ENCODE measurements at places on chromosomes 16 and 17.
A peak's percentile ranks its signal among the peaks of the same experiment; 100 is the strongest.

GRCh38 chr17:82935966-82936767 lies 96.3 kb upstream of the ZNF750 start:
- no peak for DNase-seq

- no peak for DNase-seq
Measured at GRCh38 chr17:17091276-17091675, 49.0 kb downstream of the MPRIP start.

DNA sequence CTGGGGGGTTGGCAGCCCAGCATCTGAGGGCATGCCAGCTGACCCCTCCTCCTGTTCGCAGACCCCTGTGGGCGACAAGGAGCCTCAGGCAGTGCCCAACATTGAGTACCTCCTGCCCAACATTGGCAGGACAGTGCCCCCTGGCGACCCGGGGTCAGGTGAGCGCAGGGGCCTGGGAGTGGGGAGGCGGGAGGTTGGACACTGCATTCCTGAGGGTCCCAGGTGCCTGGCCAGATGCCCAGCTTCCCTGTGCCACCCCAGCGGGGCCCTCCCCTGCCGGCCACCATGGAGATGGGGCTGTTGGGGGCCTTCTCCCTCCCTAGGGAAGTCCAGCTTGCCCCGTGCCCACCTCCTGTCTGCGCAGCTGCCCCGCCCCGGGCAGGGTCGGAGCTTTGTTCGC lies 70.1 kb downstream of the ARHGAP23 start:
- DNase-seq = no peak

GRCh38 chr16:74774223-74775139 lies at the start of gene FA2H:
Gene FA2H, minus strand, starts transcription at chr16:74774820. Its CDS starts 65 bp downstream, at chr16:74774755.
- peak; percentile 61 for DNase-seq

DNA sequence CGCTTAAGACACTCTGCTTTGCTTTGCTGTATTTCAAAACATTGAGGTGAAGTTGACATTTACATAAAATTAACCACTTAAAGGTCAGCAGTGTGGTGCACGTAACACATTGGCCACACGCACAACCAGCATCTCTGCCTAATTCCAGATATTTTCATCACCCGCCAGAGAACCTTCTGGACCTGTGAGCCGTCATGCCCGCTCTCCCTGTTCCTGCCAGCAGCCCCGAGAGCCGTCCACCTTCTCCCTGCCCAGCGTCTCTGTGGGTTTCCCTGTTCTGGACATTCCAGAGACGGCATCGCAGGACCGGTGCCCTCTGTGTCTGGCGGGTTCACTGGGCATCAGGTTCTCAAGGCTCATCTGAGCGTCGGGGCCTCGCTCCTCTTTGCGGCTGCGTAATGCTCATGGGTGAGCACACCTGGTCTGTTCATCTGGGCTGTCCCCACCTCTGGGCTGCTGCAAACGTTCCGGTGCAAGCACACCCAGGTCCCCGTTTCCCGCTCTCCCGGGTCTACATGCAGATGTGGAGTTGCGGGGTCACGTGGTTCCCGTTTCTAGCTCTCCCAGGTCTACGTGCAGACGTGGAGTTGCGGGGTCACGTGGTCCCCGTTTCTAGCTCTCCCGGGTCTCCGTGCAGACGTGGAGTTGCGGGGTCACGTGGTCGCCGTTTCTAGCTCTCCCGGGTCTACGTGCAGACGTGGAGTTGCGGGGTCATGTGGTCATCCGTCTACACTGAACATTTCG lies 48.1 kb upstream of the GNG13 start:
- no peak for DNase-seq

- DNase-seq = peak; percentile 75
Measured at GRCh38 chr16:67801883-67802282, 4.5 kb downstream of the RANBP10 start.

DNA sequence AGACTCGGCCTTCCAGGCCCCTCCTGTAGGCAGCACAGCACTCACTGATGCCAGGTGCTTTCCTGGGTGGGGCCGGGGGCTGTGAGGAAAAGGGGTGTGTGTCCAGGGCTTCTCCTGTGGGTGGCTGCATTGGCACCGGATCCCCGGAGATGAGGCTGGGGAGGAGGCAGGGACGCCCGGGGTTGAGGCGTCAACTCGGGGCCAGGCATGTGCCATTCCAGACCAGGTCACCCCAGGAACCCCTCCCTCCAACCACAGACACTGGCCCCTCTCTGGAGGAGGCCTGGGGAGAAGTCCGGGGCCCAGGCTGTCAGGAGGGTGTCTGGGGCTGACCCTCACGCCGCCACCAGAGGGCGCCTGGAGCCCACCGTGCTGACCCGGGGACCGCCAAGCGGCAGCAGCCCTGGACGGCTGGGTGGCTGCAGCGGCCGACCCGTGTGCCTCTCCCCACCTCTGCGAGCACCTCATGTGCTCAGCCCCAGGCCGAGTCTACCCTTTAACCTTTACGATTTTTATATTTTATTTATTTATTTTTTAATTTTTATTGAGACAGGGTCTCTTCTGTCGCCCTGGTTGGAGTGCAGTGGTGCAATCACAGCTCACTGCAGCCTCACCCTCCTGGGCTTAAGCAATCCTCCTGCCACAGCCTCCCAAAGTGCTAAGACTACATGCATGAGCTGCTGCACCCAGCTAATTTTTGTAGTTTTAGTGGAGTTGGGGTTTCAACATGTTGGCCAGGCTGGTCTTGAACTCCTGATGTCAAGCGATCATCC lies 3.2 kb upstream of the METRN start:
- DNase-seq = peak; percentile 83

Measured in activated CD4-positive, alpha-beta T cell treated with anti-CD3 and anti-CD28 coated beads, Interleukin-10, Interleukin-2, amounts not matched to agents 100 ng/mL and 50 ng/mL, durations not matched to agents 16 hours and 8 hours (primary cell).